ENCODE measurements at places on chromosomes 1 and 21.

- H3K27ac ChIP-seq = no peak overlapping the region
- H3K27me3 ChIP-seq = no peaks in the 10 kb centered on the region
- DNase-seq = no peak
- H3K4me1 ChIP-seq = peaks cover 20% of the 10 kb centered on the region
- no peaks in the 10 kb centered on the region for H3K36me3 ChIP-seq
Observed at GRCh38 chr1:91842563-91842962, 43.4 kb downstream of the TGFBR3 start.

DNA sequence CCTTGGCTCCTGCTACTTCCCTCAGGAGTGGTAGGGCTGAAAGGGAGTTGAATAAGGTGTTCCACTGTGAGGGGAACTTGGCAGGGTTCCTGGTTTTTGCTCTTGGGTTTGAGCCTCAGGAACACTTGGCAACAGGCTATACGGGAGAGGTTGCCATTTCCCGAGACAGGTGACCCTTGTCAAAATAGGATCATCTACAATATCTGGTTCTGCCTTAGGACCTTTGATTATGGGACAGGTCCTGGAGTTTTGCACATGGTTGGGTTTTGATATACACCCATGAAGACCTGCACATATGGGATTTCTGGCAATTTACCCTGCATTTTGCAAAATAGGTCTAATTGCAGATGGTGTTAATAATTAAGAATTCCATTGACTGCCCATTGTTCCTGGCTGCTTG, 31.1 kb downstream of the YY1AP1 start:
- H3K4me3 ChIP-seq = no peak overlapping the region
- peaks cover 2% of the 10 kb centered on the region for H3K27me3 ChIP-seq
- peaks cover 36% of the 10 kb centered on the region for H3K36me3 ChIP-seq
- no peaks in the 10 kb centered on the region for H3K4me1 ChIP-seq

DNA sequence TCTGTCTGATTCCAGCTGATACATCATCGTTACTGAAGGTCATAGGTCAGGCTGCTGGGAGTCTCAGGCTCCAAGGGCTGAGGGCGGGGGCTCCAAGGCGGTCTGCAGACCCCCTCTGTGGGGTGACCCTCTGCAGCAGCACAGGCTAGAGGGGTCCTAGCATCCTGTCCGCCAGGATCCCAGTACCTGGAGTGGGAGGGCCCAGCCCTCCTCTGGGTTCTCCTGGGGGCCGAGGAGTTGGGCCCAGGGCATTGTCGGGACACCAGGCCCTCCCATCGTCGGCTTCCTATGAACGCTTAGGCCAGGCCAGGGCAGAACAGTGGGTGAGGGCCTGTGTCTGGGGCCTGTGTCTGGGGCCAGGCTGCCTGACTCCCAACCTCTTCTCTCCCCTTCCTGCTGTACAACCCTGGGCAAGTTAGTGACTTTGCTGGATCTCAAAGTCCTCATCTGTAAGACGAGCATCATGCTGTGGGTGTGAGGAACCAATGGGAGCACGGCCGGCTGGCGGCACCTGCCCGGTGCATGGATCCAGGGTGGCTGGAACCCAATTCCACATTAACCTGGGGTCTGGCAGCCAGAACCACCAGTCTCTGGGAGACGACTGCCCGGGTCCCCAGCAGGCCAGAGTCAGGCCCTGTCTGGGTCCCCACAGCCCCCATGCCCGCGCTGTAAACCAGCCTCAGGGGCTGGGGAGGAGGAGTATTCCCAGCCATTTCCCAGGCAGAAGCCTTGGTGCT, 56.2 kb upstream of the COL18A1 start:
- H3K4me3 ChIP-seq = no peak overlapping the region
- peaks cover 52% of the 10 kb centered on the region for H3K4me1 ChIP-seq
- no peaks in the 10 kb centered on the region for H3K36me3 ChIP-seq
- H3K27me3 ChIP-seq = peaks cover 4% of the 10 kb centered on the region

DNA sequence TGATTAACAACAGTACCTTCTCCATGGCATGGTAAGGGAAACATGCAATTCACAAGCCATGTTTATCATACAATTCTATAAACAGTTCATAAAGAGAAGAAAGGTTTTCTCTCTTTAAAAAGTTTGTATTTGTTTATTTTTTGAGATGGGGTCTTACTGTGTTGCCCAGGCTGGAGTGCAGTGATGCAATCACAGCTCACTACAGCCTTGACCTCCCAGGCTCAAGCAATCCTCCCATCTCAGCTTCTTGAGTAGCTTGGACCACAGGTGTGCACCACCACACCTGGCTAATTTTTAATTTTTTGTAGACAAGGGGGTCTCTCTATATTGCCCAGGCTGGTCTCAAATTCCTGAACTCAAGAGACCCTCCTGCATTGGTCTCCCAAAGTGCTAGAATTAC, 28.0 kb downstream of the SLC37A1 start:
- no peak overlapping the region for H3K27ac ChIP-seq
- no peaks in the 10 kb centered on the region for H3K4me1 ChIP-seq
- H3K4me3 ChIP-seq = no peak overlapping the region
- DNase-seq = no peak

GRCh38 chr1:243921111-243921510, 71.1 kb upstream of the AKT3 start:
- peaks cover 21% of the 10 kb centered on the region for H3K27me3 ChIP-seq
- DNase-seq = peak; percentile 27
- peaks cover 6% of the 10 kb centered on the region for H3K4me1 ChIP-seq

DNA sequence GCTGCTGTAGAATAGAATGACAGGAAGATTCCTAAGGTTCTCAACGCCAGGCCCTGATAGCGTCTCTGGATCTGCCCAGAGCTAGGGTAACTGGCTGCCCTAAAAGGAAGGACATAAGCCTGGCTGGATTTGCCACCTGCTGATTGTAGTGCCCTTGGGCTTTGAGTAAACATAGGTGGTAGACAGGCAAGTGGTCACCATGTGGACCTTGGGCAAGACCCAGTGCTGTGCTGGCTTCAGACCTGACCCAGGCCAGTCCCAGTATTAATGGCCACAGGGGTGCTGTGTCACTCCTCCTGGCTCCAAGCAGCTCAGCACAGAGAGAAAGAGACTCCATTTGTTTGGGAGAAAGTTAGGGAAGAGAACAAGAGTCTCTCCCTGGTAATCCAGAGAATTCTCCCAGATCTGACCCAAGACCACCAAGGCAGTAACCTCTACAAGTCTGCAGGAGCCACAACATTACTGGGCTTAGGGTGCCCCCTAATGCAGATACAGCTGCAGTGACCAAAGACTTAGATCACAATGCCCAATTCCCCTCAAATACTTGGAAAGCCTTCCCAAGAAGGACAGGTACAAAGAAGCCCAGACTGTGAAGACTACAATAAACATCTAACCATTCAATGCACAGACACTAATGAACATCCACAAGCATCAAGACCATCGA, 44.5 kb downstream of the PHTF1 start:
- H3K27ac ChIP-seq = no peak overlapping the region
- DNase-seq = peak; percentile 3
- peaks cover 18% of the 10 kb centered on the region for H3K36me3 ChIP-seq
- H3K27me3 ChIP-seq = no peaks in the 10 kb centered on the region

DNA sequence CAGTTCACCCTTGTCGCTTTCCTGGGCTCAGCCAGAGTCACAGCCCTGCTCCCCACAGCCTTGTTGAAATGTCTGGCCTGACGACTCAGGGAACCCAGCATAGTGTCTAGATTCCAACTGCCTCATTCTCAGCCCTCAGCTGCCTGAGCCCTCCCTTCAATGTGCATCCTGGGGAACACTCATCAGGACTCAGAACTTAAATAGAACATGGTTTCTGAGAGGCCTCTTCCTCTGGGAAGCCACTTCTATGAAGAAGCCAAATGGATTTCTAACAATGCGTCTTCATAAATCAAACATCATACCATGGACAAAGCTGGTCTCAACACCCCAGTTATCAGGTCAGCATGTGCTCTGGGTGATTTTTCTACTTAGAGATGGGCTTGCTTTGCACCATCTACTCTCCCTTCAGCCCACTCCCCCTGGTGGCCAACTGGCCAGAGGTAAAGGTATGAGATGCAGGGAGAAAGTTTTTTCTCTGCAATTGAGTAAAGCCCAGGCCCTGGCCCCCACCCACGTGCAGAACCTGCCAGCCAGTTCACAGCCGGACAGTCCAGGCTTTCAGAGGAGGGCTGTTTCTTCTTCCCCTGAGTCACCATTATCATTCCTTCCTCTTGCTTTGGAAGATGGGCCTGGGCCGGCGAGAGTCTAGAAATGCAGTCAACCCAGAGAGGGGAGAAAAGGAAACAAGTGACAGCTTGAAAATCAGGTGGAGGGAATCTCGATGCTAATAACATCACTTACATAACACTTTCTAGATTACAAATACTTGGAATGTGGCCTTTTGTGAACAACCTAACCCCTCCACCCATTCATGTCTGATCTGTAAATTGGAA, 32.1 kb downstream of the CD244 start:
- H3K27ac ChIP-seq = no peak overlapping the region
- no peaks in the 10 kb centered on the region for H3K36me3 ChIP-seq
- H3K4me3 ChIP-seq = no peak overlapping the region
- no peaks in the 10 kb centered on the region for H3K4me1 ChIP-seq
